NCI-H146 (cell line): ENCODE measurements at places on chromosomes 5 and 9.

GRCh38 chr5:122723606-122724352 lies 51.1 kb upstream of the SNX2 start:
- DNase-seq, result no peak

GRCh38 chr9:127903557-127904475 lies 4.4 kb upstream of the ST6GALNAC6 start:
- no peak for DNase-seq

DNA sequence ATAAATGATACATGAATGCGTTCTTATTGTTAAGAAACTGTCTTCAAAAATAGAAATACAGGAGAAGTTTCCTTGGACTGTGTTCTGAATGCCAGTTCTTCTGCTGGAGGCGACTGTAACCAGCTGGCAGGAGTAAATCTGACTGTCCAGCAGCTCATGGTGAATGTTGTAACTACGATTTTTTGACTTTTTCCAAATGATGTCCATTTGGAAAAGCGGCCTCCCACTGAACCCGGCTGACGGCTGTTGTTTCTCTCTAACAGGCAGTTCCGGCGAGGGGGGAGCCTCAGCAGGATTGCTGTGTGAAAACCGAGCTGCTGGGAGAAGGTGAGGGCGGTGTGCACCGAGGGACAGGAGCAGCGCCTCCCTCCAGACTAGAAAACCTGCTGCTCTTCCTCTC lies 91.9 kb downstream of the EHMT1 start:
- no peak for DNase-seq

- DNase-seq, result no peak
Measured at GRCh38 chr9:116420993-116421538, 266.0 kb upstream of the TRIM32 start.

- no peak for DNase-seq
Measured at GRCh38 chr9:4356306-4356705, 56.4 kb upstream of the GLIS3 start.

GRCh38 chr5:113047733-113048652 lies 71.4 kb downstream of the DCP2 start:
- no peak for DNase-seq

DNA sequence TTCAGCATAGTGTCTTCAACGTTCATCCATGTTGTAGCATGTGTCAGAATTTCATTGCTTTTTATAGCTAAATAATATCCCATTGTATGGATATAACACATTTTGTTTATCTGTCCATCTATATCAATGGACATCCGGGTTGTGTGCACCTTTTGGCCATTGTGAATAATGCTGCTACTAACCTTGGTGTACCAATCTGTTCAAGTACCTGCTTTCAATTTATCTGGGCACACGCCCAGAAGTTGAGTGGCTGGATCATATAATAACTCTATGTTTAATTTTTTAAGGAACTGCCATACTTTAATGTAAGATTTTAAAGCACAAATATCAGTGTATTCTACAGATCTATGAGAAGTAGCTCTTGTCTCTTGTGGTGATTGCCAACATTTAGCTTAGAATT lies 43.5 kb downstream of the SCAI start:
- DNase-seq, result no peak

- DNase-seq, result no peak
Measured at GRCh38 chr5:134139891-134140469, 25.5 kb downstream of the TCF7 start.

GRCh38 chr9:37197158-37198038 lies 77.0 kb downstream of the ZCCHC7 start:
- DNase-seq, result no peak

GRCh38 chr5:125325488-125326149 lies 579.2 kb upstream of the ZNF608 start:
- peak; percentile 84 for DNase-seq

DNA sequence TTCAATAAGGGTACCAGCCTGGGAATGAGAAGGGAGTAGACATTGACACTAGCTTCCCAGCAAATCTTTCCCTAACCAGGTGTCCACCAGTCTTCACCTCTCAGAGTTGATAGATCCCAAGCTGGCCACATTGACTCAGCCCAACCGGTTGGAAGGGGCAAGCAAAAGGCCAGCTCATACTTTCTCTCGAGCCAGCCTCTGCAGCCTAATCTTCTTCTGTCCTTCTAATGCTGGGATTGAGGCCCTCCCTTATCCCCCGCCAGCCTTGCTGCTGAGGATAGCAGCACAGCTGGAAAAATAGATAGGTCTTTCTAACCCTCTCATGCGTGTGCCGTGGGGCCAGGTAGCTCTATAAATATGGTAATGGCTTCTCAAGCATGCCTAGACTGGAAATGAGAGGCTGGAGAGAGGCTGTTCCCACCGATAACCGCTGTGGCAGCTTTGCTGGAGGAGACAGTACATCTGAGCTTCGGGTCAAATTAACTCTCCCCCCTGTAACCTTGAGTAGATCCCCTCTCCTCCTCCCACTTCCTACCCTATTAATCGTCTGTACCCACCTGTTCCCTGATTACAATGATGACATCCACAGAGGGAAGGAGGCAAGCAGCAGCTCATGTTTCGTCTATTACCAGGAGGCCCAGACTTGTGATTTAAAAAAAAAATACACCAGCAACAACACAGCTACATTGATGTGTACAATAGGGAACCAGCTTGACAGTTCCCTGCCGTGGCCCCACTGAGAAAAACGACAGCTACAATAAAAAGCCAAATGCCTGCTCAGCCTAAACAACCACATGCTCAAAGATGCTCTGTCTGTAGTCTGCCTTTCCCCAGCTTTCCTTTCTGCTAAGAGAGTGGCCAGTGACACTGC lies 219.9 kb upstream of the BRINP1 start:
- DNase-seq, result no peak

DNA sequence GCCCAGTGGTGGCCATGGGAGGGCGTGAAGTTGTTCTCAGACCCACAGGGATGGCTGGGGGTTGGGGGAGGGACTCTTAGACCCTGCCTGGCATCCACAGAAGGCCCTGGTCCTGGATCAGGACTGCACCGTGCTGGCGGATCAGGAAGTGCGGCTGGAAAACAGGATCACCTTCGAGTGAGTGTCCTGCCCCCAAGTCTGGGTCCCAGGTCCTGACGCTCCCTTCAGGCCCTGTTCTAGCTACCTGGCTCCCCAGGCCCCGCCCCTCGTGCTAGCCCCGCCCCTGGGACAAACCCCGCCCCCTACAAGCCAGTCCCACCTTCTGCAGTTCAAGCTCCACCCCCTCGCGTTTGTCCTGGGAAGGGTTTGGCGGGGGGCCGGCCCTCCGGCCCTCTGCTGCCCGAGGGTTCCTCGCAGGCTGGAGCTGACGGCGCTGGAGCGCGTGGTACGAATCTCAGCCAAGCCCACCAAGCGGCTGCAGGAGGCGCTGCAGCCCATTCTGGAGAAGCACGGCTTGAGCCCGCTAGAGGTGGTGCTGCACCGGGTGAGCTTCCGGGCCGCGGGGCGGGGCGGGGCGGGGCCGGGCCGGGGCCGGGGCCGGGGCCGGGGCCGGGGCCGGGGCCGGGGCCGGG lies 12.9 kb downstream of the RGS14 start:
- DNase-seq, result peak; percentile 89
